ENCODE measurements at places on chromosomes 7 and 10.

GRCh38 chr7:98323597-98324322 is 42.3 kb downstream of the BRI3 start:
- no peaks in the 10 kb centered on the region for H3K4me1 ChIP-seq
- no peaks in the 10 kb centered on the region for H3K36me3 ChIP-seq
- H3K4me3 ChIP-seq = no peak overlapping the region
- H3K27ac ChIP-seq = no peak overlapping the region

DNA sequence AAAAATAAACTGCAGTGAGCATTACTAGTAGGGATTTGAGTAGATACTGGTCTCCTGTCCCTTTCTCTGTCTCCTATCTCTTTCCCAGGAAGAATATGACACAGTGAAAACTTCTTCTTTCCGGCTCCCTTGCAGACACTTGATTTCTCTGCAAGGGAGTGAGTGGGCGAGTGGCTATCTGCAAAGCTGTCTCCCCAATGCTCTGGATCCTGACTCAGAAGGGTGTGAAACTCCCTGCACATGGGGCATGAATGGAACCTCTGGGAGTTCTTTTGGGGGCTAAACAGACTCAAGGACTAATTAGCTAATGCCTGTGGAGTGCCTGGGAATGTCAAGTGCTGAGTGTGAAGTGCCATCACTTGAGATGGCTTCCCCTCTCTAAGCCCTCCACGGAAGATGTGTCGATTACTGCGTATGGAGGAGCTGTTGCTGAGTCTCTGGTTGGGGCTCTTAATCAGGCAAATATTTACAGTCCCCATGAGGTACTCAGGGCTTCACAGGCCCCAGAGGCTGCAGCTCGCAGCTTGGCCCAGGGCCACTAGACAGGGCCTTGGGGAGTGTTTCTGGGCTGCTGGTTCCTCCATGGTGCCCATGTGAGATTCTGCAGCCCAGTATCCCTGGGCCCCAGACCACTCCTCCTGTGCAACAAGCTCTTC is 139.8 kb downstream of the RPS24 start:
- no peaks in the 10 kb centered on the region for H3K36me3 ChIP-seq
- no peaks in the 10 kb centered on the region for H3K27me3 ChIP-seq
- no peak overlapping the region for H3K4me3 ChIP-seq
- H3K4me1 ChIP-seq = no peaks in the 10 kb centered on the region

DNA sequence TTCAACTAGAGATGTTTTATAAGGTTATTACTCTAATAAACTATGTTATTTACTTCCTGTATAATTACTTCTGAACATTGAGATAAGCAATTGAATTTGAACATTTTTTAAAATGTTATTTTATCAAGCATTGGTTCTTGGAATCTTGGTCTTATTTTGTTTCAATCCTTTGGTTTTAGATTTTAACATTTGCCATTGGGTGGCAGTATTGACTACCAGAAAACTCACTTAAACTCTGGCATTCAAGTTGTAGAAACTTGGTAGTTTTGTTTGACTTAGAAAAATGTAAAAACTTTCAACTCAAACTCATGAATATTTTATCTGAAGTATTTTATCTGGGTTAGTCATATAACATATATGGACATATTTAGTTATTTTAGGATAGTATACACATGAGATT is 48.1 kb downstream of the ATRNL1 start:
- no peaks in the 10 kb centered on the region for H3K36me3 ChIP-seq
- no peak overlapping the region for H3K4me3 ChIP-seq
- H3K27me3 ChIP-seq = no peaks in the 10 kb centered on the region
- H3K4me1 ChIP-seq = no peaks in the 10 kb centered on the region

DNA sequence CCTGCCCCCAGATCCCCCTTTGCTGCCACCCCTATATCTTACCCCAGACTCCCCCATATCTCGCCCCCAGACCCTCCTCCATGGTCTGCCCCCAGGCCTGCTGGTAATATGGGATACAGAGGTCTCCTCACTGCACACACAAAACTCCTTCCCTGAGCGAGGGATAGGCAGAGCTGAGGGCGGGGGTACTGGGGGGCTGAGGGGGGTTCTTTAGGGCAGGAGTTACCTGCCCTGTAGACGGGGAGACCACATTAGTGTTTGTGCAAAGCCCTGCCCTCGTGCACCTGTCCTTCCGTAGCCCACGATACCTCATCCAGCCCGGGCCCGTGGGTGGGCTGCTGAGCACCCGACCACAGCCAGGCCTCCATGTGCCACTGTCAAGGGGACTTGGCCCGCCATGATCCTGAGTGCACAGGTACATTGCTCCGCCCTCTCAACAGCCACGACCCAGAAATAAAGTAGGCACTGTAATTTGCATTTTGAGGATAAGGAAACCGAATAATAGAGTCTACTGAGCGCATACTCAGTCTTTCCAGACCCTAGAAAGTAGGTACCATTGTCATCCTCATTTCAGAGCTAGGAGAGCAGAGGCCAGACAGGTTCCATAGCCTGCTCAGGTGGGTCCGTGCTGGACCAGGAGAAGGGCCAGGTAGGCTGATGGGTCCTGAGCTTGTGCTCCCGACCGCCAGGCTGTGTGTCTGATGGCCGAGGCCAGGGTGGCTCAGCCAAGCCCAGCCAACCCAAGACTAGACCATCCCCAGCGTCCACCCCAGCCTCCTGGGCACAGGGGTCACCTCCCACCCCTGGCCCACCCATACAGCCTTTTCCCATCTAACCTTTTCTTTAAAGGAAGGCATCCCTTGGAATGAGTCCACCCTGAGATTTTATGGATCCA is 115.2 kb downstream of the LHPP start:
- no peak overlapping the region for H3K4me3 ChIP-seq
- no peaks in the 10 kb centered on the region for H3K36me3 ChIP-seq
- H3K4me1 ChIP-seq = no peaks in the 10 kb centered on the region
- no peak overlapping the region for H3K27ac ChIP-seq

- H3K27me3 ChIP-seq = no peaks in the 10 kb centered on the region
- no peak for ATAC-seq
- H3K4me1 ChIP-seq = no peaks in the 10 kb centered on the region
- H3K4me3 ChIP-seq = no peak overlapping the region
- no peaks in the 10 kb centered on the region for H3K36me3 ChIP-seq
Measured at GRCh38 chr10:47356708-47357107, 8.5 kb downstream of the RBP3 start.

GRCh38 chr10:31296754-31297153 is 22.3 kb upstream of the ZEB1 start:
- no peaks in the 10 kb centered on the region for H3K4me1 ChIP-seq
- H3K36me3 ChIP-seq = no peaks in the 10 kb centered on the region
- no peak for ATAC-seq
- no peak overlapping the region for H3K4me3 ChIP-seq
- no peaks in the 10 kb centered on the region for H3K27me3 ChIP-seq
- H3K27ac ChIP-seq = no peak overlapping the region

DNA sequence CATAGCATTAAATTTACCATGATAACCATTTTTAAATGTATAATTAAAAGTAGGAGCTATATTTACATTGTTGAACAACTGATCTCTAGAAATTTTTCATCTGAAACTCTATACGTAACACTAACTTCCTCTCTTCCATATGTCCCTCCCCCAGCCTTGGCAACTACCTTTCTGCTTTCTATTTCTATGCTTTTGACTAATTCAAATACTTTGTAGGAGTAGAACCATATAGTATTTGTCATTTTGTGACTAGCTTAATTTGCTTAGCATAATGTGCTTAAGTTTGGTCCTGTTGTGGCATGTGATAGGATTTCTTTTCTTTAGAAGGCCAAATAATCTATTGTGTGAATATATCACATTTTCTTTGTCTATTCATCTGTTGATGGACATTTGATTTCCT is 225.3 kb upstream of the POT1 start:
- no peaks in the 10 kb centered on the region for H3K36me3 ChIP-seq
- ATAC-seq = no peak
- H3K27ac ChIP-seq = no peak overlapping the region
- H3K27me3 ChIP-seq = no peaks in the 10 kb centered on the region

DNA sequence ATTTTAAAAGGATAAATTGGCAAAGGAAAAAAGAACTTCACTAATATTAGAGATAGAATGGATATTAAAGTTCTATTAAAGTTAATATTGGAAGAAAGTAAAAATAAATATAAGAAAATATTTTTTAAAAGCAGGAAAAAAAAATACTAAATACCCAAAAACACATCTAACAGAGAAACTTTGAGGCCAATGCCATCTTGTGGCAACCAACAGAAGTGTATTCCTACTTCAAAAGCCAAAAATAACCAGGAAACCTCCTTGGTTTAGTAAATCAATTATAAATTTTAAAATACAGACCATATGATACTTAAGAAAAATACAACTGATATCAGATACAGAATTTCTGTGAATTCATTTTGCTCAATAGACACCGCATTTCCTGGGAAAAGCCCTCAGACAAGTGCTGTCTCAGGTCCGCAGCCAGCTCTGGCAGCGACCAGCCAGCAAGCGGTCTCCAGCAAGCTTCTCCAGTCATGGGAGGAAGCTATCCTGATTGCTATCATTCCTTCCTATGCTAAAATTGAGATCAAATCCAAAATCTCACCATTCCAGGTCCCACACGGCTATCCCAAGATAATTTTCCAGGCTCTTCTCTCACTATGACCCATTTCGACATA is 65.3 kb downstream of the LMBR1 start:
- no peak overlapping the region for H3K27ac ChIP-seq
- H3K36me3 ChIP-seq = peaks cover 37% of the 10 kb centered on the region
- no peaks in the 10 kb centered on the region for H3K4me1 ChIP-seq
- no peak for ATAC-seq

- no peak overlapping the region for H3K27ac ChIP-seq
- ATAC-seq = no peak
- no peak overlapping the region for H3K4me3 ChIP-seq
- H3K27me3 ChIP-seq = no peaks in the 10 kb centered on the region
- no peaks in the 10 kb centered on the region for H3K4me1 ChIP-seq
Measured at GRCh38 chr7:40220421-40220911, 85.7 kb downstream of the SUGCT start.

DNA sequence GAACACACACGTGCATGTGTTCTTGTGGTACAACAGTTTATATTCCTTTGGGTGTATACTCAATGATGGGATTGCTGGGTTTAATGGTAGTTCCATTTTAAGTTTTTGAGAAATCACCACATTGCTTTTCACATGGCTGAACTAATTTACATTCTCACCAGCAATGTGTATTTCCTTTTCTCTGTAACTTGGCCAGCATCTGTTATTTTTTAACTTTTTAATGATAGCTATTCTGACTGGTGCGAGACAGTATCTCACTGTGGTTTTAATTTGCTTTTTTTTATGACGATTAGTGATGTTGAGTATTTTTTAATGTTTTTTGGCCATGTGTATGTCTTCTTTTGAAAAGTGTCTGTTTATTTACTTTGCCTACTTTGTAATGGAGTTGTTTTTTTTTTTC is 256.6 kb downstream of the ZWINT start:
- H3K36me3 ChIP-seq = no peaks in the 10 kb centered on the region
- H3K4me1 ChIP-seq = no peaks in the 10 kb centered on the region
- H3K27ac ChIP-seq = no peak overlapping the region
- H3K4me3 ChIP-seq = no peak overlapping the region

DNA sequence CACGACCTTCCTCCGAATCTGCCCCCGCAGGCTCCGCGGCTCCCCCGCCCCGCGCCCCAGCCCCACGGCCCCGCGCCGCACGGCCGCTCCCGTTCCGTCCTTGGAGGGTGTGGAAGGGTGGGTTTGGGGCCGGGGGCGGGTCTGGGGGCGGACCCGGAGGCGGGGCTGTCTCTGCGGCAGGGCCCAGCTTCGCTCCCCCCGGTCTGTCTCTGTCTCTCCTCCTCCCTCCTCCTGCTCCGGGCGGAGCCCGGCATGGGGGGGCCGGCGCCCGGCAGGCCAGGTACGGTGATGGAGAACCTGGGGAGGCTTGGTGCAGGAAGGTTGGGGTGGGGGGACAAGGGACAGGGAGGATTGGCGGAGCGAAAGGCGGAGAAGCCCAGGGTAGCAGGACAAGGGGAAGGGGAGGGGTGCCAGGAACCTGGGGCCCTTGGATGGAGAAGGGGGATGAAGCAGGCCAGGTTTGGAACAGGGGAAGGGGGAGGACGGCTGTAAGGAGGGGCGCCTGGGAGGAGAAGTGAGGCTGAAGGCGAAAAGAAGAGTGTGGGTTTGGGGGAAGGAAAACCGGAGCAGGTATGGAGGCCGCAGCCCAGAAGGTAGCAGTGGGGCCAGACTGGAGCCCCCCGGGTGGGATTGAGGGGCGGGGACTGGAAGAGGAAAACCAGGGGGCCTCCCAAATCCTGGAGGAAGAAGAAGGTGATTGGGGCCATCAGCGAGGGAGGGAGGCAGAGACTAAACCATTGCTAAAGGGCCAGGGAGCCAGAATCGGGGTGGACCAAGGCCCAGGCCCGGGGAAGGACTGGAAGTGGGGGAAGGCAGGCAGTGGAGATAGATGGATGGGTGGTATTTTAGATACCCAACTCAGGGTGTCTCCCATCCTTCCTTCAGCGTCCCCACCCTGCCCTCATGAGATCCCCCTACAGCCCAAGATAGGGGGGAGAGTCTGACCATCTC is at the start of gene NYAP1:
Gene NYAP1, plus strand, starts transcription at position 206 of the 951 bp plus-strand sequence. CDS start 1,385 bp downstream, outside the sequence.
- H3K4me3 ChIP-seq = peak within 1 kb of the TSS; percentile 78
- peak; percentile 75 for ATAC-seq
- H3K36me3 ChIP-seq = no peaks in the 10 kb centered on the region
- peak within 1 kb of the TSS; percentile 76 for H3K27ac ChIP-seq
- H3K27me3 ChIP-seq = peaks cover 3% of the 10 kb centered on the region

GRCh38 chr10:69567920-69568319 is 5.3 kb downstream of the NEUROG3 start:
- no peaks in the 10 kb centered on the region for H3K36me3 ChIP-seq
- no peak overlapping the region for H3K4me3 ChIP-seq
- H3K27ac ChIP-seq = no peak overlapping the region

- peaks cover 91% of the 10 kb centered on the region for H3K27me3 ChIP-seq
- peak; percentile 70 for ATAC-seq
- H3K36me3 ChIP-seq = no peaks in the 10 kb centered on the region
Measured at GRCh38 chr7:2478399-2478785, 2.2 kb upstream of the GRIFIN start.

- no peaks in the 10 kb centered on the region for H3K36me3 ChIP-seq
- H3K27me3 ChIP-seq = no peaks in the 10 kb centered on the region
- peaks cover 63% of the 10 kb centered on the region for H3K4me1 ChIP-seq
Measured at GRCh38 chr7:73973091-73973490, 54.9 kb upstream of the ELN start.

- no peak overlapping the region for H3K4me3 ChIP-seq
- H3K4me1 ChIP-seq = no peaks in the 10 kb centered on the region
- peaks cover 6% of the 10 kb centered on the region for H3K27me3 ChIP-seq
- H3K36me3 ChIP-seq = no peaks in the 10 kb centered on the region
- no peak for ATAC-seq
Measured at GRCh38 chr10:25820472-25820871, 113.6 kb upstream of the MYO3A start.

DNA sequence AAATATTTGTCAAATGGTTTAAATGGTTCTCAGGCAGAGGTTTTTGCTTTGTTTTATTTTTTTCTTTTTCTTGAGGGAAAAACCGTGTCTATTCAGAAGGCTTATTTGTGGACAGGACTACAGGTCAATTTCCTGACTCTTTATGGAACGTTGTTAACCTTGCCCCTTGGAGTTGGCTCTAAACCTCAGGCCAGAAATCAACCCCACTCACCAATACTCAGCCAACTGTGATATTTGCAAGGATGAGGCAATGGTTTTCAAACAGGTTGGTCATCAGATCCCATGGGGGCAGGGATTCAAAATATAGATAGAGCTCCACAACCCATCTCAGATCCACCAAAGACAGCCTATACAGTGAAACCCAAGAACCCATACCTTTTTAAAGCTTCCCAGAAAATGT is 10.2 kb downstream of the PDLIM1 start:
- peaks cover 13% of the 10 kb centered on the region for H3K4me1 ChIP-seq
- H3K27me3 ChIP-seq = peaks cover 4% of the 10 kb centered on the region
- no peak overlapping the region for H3K4me3 ChIP-seq
- no peak overlapping the region for H3K27ac ChIP-seq
- H3K36me3 ChIP-seq = no peaks in the 10 kb centered on the region

Data from gastroesophageal sphincter (tissue), 4 donors.